ENCODE measurements at places on chromosomes 7 and 10. TPM values are rescaled to one million over a fixed set of nuclear protein-coding genes. Genes with fewer than 3 reads are reported as not detected.

Gene VSTM4
- not detected for total RNA-seq

Gene SFTPD
- total RNA-seq = not detected

Gene ASAH2
- 8.3 TPM for total RNA-seq

Gene PLEKHS1
- 4.9 TPM for total RNA-seq

Gene RASA4B
- 5.8 TPM for total RNA-seq

Gene OR13A1
- total RNA-seq = 0.15 TPM

Gene GIMAP5
- not detected for total RNA-seq

Gene TSPAN12
- total RNA-seq = 6.1 TPM

Gene SHTN1
- 33.6 TPM for total RNA-seq

Gene GPR15LG
- not detected for total RNA-seq

Gene DENND11
- total RNA-seq = 55.6 TPM

Gene HGF
- not detected for total RNA-seq

Gene GHRHR
- not detected for total RNA-seq

Data from PC-9 (cell line).